ENCODE measurements at places on chromosomes 12 and 14.
A peak's percentile ranks its signal among the peaks of the same experiment; 100 is the strongest.

DNA sequence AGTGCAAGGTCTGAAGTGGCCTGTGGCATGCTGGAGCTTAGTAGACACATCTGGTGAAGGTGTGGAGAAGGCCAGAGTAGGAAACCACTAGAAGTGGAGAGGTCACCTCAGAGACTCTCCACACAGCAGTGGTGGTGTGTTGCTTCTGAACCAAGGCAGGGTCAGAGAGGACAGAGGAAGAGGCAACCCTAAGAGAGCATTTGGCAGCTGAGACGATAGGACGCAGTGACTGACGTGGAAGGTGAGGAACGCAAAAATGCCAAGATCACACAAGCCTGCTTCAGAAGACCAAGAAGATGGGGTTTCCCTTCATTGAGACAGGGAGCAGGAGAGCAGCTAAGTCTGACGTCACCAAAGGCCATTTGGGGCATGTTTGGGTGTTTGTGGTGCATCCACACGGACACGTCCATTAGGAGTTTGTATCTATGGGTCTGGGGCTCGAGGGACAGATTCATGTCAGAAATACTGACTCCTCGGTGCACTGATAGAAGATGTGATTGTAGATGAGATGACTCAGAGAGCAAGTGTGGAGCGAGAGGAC is 338.1 kb downstream of the CACNA1C start:
- DNase-seq = no peak

DNA sequence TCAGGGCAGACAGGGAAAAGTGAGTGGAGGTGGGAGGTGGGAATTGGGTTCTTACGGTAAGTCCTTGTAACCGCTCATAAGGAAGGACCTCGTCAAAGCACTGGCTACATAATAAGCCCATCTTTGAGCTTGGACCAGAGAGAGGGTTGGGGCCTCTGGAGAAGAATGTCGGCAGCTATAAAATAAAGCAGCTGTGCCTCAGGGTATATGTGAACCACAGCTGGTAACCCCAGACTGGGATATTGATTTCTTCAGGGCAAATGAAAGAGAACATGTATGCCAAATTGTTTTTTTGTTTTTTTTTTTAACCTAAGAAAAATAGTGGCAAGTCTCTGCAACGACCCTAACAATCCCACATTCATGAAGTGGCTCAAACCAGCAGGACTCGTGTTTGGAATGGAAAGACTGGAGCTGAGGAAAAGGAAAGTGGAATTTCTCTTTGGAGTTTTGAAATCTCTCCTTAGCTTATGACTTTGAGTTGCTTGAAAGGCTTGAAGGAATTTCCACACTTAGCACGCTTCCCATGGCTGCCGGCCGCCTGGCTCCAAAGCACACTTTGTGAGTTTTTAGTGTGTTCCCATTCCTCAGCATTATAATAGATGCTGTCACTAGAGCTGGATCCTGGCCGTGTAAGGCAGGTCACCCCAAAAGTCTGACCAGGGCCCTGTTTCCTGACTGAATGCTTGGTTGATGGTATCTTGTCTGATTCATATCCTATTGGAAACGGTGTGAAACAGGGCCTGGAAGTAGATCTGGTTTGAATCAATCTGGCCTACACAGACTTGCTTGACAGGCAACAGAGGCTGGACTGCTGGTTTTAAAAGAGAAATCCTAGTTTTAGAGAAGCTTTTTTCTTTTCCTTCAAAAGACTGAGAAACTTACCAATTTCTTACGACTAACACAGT is 244.7 kb downstream of the MSRB3 start:
- no peak for DNase-seq

DNA sequence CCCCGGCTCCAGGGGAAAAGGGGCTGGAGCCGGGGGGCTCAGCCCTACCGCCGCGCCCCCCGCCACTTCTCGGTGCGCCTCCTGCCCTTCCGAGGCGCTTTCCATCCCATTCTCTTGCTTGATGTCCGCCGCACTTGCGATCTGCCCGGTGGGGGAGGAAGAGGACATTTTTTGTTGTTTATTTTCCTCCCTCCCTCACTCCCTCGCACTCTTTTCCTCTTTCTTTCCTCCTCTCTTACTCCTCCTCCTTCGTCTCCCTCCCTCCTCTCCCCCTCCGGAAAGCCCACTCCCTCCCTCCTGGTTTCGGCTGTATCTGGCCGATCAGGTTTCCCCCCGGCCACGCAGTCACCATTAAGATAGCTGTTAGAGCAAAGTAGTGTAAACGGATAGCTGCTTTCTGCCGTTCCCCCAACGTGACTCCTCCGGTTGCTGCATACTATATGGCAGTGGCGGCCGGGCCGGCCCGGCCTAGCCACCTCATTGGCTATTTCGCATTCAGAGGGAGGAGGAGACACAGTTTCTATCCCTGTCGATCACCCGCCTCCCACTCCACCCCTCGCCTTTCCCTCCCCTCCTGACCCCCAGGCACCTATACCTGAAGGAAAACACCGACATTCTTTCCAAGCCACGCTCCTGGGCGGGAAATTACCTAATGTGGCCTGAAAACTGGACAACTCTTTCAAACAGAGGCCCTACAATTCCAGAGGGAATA is at the start of gene SIX4:
SIX4 (minus strand) TSS at position 445 of the 712 bp plus-strand sequence; CDS start at position 168, 277 bp downstream.
- peak; percentile 70 for DNase-seq

DNA sequence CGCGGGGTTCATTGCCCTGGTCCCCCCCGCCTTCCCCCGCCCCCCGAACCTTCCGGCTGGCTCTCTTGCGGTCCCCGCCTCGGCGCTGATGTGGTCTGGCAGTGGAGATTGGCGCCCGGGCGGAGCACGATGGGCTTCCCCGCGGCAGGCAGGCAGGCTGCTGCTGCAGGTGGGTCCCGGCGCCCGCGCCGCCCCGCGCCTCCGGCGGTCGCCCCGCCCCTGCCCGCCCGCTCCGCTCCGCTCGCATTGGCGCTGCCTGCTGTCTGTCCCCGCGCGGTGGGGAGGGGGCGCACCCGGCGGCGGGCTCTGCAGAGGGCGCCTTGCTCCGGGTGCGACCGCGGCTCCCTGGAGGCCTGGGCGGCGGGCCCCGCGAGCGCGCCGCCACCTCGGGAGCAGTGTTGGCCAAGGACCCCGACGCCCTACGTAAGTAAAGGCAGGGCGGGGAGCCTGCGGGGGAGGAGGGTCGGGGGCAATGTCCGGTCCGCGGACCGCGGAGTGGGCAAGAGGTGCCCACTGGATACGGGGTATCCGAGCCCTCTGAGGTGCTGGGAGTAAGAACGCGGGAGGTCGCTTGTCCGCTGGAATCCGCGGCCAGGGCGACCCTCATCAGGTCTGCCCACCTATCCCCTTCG is at the start of gene AKAP5:
AKAP5 (plus strand) TSS at position 309 of the 632 bp plus-strand sequence. CDS start 2,896 bp downstream, outside the sequence.
- peak; percentile 81 for DNase-seq

DNA sequence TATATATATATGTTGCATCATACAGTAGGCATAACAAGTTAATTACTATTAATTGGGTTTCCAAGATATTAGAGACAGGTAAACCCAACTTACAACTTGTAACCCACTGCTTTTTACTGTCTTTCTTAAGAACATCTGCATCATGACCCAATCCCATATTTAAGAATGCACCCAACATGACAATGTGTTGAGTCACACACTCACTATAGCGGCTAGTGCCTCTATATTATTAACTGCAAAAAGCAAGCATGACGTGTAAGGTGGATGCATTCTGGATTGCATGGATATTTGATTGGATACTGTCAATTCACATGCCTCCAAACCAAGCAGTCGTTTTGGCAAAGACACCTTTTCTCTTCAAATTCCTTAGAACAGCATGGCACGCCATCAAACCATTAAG is 68.2 kb downstream of the KSR2 start:
- no peak for DNase-seq

- no peak for DNase-seq
These were observed 129.3 kb downstream of the HMGA2 start for GRCh38 chr12:65953631-65954030.

- DNase-seq = no peak
These were observed 20.0 kb downstream of the BEGAIN start for GRCh38 chr14:100567009-100567876.

DNA sequence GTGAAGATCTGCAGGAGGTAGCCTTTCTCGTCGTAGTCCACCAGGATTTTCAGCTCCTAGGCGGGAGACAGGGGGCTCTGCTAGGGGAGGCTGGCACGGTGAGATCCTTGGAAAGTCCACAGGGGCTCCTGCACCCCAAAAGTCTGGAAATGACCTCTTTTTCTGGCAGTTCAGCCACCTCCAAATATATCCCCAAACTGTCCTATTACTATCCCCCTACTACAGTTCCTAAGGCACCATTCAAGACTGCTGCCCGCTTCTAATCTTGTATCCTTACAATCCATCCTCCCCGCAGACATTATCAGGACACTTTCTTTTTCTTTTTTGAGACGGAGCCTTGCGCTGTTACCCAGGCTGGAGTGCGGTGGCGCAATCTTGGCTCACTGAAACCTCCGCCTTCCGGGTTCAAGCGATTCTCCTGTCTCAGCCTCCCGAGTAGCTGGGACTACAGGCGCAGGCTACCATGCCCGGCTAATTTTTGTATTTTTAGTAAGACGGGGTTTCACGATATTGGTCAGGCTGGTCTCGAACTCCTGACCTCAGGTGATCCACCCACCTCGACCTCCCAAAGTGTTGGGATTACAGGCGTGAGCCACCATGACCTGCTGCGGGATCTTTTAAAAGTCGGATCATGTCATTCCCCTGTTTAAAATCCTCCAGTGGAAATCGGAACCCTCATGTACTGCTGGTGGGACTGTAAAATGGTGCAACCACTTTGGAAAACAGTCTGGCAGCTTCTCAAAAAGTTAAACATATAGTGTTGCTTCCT is 18.5 kb downstream of the HPD start:
- no peak for DNase-seq

GRCh38 chr12:45425426-45425825 is 209.5 kb downstream of the ANO6 start:
- DNase-seq = no peak

DNA sequence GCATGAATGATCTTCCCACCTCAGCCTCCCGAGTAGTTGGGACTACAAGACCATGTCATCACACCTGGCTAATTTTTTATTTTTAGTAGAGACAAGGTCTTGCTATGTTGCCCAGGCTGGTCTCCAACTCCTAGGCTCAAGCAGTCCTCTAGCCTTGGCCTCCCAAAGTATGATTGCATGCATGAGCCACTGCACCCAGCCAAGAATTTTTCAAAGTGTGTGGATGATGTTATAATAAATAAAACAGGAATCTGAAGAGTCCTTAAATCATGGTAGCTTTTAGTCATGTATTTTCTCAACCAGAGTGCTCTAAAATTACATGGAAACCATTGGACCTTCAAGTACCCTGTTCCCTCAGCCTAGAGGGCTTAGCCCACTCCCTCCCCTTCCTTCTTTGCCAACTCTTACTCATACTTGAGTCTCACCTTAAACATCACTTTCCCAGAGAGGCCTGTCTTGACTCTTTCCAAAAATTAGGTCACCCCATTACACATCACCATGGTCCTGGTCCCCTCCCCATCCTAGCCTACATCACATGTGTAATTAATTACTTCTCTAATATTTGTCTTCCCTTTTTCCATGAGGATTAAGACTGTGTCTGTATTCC is 52.2 kb upstream of the BICDL1 start:
- no peak for DNase-seq

- no peak for DNase-seq
These were observed 204.0 kb downstream of the GRIN2B start for GRCh38 chr12:13777374-13777773.

DNA sequence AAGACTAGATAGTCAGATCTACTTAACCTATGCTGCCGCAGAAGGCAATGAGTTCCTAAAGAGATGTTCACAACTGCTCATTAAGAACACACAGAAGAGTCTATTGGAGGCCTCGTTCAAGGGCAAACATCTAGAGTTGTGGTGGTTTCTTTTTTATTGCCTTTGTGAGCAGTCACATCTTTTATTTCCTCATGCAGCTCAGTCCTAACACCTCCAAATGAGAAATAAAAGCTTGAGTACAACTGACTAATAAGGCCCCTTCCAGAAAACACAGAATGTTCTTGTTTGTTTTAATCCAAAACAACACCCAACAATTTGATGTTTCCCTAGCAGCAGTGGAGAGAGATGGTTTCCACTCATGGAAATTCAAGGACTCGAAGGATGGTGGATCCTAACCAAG is 123.5 kb upstream of the NOS1 start:
- no peak for DNase-seq

DNA sequence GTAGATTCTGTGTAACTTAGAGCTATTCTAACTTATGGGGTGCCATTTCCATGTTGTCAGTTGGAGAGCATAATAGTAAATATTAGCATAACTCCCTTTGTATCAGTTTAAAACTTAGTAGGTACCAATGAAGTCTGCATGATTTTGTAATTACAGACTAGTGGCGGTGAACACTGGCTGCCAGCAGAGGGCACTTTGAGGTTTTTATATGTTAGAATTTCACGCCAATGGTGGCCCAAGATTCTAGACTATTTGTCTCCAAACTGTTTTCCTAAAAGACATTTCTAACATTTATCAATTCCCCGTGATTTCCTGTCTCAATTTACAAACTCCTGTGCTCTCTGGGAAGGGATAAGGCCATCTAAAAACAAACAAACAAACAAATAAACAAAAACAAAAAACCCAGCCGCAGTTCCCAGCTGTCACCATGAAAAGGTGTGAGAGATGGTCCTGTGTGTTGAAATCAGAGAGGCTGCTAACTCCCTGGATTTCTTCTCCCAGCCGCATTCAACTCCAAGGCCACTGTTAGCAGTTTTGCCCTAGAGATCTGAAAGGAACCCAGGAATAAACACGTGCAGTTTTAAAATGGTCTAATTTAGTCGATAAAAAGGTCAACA is 57.6 kb downstream of the BRMS1L start:
- no peak for DNase-seq

- DNase-seq = no peak
These were observed 56.7 kb upstream of the GALNT9 start for GRCh38 chr12:132385923-132386751.

DNA sequence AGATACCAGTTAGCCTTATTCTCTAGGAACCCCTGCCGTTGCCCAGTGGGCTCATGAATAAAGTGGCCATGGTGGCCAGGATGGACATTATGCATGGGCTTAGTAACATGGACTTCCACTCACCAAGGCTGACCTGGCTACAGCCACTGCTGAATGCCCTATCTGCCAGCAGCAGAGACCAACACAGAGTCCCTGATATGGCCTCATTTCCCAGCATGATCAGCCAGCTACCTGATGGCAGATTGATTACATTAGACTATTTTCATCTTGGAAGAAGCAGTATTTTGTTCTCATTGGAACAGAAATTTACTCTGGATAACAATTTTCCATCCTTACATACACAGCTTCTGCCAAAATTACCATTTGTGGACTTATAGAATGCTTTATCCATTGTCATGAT is 16.2 kb upstream of the LPCAT3 start:
- DNase-seq = no peak

- no peak for DNase-seq
These were observed 16.7 kb downstream of the RASSF8 start for GRCh38 chr12:25975179-25975578.

GRCh38 chr12:55673638-55674037 is 34.1 kb downstream of the ITGA7 start:
- DNase-seq = no peak

GRCh38 chr12:8590842-8591545 is 21.7 kb downstream of the AICDA start:
- no peak for DNase-seq
